ENCODE measurements at places on chromosomes 2 and 18. TPM values are rescaled to one million over a fixed set of nuclear protein-coding genes. Genes with fewer than 3 reads are reported as not detected.

GRCh38 chr18:42756214-42756613 is 359.3 kb downstream of the RIT2 start:
- DNase-seq: no peak

CDK5R2 gene
- not detected for total RNA-seq

ST8SIA3 gene
- 0.35 TPM for total RNA-seq

DNA sequence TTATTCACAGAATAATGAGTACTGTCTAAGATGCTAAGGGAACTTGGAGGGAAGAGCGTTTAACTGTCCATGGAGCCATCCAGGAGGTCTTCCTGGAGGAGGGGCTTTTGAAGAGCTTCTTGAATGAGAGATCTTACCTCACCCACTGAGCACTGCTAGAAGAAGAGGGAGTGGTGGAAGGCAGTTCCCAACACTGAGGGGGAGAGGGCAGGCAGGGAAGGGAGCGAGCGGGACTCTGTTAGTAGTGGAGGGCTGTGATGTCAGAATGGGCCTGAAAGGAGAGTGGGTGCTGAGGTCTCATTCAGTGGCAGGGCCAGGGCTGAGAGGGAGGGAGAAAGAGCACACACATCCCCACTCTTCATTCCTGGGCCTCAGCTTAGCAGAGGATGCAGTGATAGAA is 65.0 kb downstream of the NCK2 start:
- DNase-seq: no peak

DNA sequence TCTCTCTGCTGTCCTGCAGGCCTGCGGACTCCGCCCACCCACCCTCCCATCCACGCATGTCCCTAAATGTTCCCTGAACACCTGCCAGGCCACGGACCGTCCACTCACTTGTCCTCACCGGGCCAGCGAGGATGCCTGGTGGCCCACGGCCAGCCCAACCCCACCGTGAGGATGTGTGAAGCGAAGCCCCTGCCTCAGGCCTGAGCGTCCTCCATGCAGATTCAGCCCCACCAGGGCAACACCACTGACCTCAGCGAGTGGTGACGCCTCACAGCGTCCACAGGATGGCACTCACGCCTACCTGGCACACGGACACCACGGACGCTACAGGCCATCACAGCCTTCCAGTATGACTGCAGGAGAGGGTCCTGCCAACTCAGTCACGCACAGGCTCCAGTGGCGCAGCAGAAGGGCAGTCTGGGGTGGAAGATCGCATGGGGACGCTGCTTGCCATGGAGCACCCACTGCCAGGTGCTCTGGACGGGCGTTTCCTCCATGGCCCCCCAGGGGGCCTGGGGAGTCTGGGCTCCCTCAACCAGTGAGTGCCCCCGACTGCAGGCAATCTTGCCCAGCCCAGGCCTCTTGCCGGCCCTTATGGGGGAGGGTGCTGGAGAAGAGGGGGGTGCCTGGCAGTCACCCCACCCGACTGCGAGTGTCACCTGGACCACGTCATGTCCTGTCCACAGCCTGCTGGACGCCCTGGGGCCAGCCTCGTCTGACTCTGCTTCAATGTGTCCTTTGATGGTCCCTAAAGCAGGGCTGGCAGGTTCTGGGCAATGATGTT is 25.4 kb downstream of the HDAC4 start:
- DNase-seq: peak; percentile 74

LRRTM1 gene
- total RNA-seq: 0.32 TPM

CFAP210 gene
- not detected for total RNA-seq
